Thymus (tissue), 14 donors: ENCODE measurements at places on chromosomes 1 and 21.

- no peak for DNase-seq
Measured at GRCh38 chr1:214364386-214364785, 83.4 kb downstream of the SMYD2 start.

DNA sequence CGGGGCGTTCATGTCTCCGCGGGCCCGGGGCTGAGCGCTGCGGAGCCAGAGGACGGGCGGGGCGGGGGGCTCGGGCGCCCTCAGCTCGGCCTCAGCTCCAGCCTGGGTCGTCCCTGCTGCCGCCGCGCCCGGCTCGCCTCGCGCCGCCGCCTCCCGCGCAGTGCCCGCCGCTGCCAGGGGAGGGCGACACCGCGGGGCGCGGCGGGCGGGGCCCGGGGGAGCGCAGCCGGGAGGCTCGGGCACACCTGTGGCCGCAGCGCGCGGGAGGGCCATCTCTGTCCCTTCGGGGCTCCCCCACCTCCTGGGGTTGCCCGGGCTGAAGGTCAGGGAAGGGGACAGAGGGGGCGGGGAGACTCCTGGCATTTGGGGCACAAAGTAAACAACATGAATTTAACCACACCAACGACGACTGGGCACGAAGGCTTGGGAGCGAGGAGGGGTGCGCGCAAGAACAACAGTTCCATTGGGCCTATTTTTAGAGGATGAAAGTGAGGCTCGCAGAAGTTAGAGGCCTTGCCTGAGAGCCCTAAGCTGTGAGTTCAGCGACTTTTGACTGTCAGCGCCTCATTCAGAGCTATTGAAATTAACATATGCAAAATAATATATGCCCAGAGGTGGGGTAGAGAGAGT lies at the start of gene FAM131C:
Gene FAM131C (minus strand): TSS at position 162 of the 630 bp plus-strand sequence. CDS start 209 bp downstream, outside the sequence.
- DNase-seq, result no peak

DNA sequence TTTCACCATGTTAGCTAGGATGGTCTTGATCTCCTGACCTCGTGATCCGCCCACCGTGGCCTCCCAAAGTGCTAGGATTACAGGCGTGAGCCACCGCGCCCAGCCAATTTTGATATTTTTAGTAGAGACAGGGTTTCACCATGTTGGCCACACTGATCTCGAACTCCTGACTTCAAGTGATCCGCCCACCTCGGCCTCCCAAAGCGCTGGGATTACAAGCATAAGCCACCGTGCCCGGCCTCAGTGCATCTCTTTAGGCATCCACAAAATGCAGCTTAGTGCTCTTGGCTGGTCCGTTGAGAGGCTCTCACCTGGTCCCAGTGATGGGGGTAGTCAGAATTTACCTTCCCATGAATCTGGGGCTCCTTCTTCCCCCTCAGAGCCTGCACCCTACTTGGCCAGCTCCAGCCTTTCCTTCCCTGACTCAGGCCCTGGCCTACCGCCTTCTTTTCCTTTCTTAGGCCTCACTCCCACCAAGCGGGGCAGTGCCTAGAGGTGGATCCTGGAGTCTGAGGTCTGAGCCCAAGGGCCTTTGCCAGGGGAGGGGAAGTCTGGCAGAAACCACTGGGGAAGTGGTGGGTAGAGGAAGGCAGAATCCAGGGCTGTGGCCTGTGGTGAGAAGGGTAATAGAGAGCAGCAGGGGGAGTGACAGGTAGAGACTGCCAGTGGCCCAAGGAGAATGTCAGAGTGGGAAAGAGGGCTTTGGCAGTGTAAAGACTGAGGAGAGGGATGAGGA lies 3.7 kb downstream of the LENEP start:
- DNase-seq, result no peak

GRCh38 chr21:14115646-14116045 lies 95.1 kb downstream of the LIPI start:
- DNase-seq, result no peak

DNA sequence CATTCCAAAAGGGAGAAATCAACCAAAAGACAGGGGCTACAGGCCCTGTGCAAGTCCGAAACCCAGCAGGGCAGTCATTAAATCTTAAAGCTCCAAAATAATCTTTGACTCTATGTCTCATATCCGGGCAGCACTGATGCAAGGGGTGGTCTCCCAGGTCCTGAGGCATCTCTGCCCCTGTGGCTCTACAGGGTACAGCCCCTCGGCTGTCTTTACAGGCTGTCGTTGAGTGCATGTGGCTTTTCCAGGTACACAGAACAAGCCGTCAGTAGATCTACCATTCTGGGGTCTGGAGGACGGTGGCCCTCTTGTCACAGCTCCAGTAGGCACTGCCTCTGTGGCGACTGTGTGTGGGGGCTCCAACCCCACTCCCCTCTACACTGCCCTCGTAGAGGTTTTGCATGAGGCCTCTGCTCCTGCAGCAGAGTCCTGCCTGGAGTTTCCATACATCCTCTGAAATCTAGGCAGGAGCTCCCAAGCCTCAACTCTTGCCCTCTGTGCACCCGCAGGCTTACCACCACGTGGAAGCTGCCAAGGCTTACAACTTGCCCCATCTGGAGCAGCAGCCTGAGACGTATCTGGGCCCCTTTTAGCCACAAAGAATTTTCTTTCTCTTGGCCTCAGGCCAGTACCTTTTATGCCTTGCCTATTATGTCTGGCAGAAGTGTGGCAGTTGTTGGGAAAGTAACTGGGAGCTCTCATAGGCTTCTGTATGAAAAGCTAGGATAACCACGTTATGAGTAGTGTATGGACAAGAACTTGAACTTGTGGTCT lies 52.5 kb downstream of the POU2F1 start:
- DNase-seq, result no peak

GRCh38 chr1:30689901-30690645 lies 33.3 kb downstream of the MATN1 start:
- DNase-seq, result no peak

DNA sequence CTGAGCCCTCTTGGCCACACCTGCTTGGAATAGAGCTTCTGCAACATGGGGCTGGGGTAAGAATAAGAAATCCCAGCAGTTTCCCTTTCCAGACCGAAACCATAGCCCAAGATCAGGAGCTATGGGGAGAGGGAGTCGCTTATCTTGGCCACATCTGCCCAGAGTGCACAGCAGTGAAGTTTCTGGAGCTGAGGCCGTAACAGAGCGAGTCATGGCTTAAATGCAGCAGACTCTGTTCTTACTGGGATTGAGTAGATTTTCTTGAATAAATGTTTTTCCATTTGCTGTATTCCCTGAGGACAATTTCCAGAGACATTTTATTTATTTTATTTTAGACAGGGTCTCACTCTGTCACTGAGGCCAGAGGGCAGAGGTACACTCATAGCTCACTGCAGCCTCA lies 33.5 kb downstream of the CFAP57 start:
- no peak for DNase-seq

DNA sequence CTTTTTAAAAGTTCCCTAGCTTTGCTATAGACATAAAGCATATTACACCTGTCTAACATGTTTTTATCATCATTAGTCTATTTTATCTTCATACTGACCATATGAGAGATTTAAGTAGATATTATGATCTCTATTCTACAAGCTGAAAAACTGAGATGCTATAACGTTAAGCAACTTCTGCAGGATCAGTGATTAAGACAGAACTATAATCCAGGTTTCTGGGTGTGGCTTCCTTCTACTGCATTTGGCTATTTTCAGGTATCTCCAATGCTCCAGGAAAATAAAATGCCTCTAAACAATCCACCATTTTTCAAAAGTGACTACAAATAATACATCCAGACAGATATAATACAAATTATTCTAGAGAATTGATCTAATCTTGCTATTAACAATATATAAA lies 53.4 kb downstream of the RGS2 start:
- DNase-seq, result no peak

- no peak for DNase-seq
Measured at GRCh38 chr1:206547104-206547503, 39.8 kb downstream of the RASSF5 start.

- no peak for DNase-seq
Measured at GRCh38 chr1:69929308-69930057, 275.9 kb downstream of the LRRC40 start.

GRCh38 chr21:38280454-38280853 lies 23.7 kb downstream of the KCNJ15 start:
- DNase-seq, result no peak

- DNase-seq, result no peak
Measured at GRCh38 chr1:9722378-9722749, 70.8 kb downstream of the PIK3CD start.

DNA sequence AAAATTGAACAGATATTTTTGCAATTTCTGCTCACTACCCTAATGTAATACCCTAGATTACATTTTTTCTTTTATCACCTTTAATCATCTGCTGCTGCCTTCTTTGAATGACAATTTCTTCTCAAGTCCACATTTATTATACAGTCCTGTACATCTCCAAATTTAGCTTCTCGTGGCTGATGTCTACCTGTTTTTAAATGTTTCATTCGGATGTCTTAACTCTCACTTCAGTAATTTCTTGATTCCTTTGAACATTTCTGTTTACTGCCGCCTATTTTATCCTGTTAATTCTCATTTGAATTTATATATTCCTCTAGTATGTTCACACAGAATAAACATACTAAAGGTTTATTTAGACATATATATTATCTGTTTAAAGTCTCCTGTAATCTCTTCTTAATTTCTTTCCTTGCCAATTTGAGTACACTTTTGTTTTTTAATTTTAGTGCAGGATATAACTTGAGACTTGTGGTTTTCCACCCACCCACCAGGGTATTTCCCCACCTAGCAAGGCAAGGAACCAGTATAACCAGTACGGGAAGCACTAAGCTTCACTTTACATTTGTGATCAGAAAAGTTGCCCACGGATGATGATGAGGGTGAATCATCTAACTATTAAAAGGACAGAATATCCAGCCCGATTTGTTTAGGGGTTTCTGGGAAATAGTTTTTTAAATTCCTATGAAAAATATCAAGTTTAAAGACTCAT lies 12.7 kb downstream of the INSL5 start:
- no peak for DNase-seq

DNA sequence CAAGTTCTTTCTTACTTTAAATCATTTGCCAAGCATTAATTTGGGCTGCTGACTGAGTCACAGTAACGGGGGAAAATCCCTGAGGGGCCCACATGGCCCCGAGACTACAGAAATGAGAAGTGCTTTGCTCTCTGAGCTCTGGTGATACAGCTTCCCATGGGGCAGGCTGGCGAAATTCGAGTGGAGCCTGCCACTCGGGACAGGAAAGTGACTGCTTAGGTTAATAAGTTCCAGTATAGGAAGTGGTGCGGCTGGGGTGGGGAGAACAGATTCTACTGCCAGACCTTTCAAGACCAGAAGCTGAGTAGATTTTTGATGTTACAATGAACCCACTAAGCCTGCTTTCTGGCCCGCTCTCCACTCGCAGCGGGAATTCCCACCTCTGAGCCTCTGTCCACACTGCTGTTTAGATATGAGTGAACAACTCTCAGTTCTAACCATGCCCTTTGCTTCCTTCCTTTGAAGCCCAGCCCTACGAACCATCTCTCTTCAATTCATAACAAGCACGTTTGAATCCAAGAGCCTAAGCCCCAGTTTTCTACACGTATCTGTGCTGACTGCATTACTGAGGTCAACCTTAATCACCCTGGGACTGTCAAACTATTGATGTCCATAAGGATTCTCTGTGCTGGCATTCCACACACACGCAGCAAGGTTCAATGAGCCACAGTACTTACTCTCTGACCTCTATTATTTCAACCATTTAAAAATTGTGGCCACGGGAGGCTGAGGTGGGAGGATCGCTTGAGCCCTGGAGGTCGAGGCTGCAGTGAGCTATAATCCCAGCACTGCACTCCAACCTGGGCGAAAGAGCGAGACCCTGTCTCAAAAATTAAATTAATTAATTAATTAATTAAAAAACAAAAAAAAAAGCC lies 9.6 kb downstream of the ZBTB17 start:
- no peak for DNase-seq

- DNase-seq, result no peak
Measured at GRCh38 chr1:163054181-163054591, 15.0 kb upstream of the RGS4 start.

DNA sequence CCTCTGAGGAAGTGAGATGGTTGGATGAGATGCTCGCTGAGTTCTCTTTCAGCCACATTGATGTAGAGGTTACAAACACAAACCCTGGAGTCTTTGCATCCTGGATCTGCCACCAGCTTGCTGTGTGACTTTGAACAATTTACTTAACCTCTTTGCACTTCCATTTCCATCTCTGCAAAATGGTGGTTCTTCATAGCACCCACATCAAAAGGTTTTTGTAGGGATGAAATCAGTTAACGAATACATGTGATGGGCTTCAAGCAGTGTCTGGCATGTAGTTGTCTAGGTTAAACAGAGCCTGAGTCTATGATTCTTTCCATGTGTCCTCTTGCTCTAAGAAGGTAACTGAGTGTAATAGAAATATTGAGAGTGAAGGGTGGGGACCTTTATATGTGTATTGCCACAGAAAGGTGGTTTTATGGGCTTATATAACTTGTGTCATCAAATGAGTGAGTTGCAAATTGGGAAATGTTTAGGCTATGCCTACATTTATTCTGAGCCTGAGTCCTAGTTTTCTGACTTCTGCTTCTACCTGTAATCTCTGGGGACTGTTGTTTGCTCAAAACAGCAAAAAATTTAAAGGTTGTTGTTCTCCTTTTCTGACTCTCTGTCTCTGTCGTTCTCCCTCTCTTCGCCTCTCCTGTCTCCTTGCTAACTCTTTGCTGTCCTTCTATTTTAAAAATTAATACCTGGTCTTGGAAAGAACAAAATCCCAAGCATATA lies 27.3 kb upstream of the LRRN2 start:
- no peak for DNase-seq

DNA sequence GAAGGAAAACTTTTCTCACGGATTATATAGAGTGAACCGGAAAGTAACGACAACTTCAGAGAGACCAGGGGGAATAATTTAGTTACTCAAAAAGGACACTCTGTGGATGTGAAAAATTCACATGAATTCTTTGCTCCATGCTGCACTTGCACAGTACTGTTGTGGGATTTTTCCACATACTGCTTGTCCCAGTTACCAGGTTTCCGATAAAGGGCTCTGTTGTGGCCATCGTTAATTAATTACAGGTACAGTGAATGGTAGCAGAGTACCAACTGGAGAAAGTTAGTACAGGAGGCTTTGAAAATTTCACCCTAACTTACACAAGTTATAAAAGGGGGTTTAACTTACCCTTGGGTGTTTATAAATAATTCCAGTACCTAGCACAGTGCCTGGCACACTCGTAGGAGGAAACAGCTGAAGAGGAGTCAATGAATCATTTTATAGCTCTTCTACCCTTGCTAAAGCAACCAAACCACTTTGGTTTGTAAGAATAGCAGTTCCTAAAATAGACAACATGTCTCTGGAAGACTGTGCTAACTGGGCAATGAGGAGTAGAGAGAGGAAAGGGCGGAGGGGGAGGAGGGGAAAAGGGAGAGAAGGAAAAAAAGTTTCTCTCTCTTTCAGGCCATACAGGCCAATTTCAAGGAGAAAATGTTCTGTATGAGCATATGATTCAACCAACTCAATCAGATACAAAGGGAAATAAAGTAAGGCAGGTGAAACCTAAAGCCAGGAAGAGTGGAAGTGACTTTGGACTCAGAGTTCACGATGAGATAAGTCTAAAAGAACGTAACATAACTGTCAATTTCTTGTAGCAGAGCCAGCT lies 98.3 kb upstream of the MAGI3 start:
- no peak for DNase-seq
